ENCODE measurements at places on chromosomes 2 and 18.

- no peak for DNase-seq
Observed at GRCh38 chr2:33903215-33903614, 304.1 kb upstream of the FAM98A start.

- no peak for DNase-seq
Observed at GRCh38 chr2:18599509-18600254, 10.3 kb upstream of the NT5C1B start.

DNA sequence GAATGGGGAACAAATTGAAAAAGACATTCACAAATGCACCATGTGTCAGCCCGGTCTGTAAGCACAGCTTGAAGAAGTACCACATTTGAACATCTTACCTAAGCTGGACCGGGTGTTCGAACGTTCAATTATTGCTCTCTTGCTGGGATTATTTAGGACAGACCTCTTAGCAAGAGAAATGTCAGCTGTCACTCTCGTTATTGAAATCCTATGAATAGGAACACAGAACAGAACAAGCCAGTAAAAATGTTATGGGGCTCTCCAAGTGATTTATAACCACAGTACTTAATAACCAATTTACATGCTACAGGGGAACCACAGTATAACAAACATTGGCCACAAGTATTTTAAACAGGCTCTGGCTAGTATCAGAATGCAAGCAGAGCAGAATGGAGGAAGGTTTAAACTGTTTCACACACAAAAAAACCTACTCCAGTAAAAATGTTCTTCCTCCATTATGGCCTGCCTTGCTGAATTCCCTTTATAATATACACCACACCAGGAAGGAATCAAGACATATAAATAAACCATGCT lies 32.5 kb upstream of the ARL5A start:
- DNase-seq = no peak

DNA sequence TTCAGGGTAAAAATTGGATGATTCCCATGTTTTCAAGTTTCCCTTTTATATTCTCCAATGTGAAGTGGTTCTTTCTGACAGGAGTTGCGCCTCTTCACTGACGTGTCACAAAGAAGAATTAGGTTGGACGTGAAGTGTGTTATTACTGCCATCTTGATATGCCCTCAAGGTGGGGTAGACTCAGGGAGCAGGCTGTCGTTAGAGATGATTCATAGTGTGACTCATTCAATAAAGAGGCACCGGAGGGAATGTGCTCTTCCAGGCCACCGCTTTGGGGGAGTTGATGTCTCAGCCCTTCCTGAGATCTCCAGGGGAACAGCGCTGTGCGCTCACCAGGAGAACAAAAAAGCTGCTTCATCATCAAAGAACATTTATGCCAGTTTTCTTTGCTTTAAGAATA lies 3.6 kb upstream of the DGKD start:
- DNase-seq = no peak

GRCh38 chr2:218748741-218749441 lies 33.1 kb upstream of the CYP27A1 start:
- no peak for DNase-seq

- DNase-seq = no peak
Observed at GRCh38 chr2:134457353-134457752, 203.5 kb downstream of the MGAT5 start.

DNA sequence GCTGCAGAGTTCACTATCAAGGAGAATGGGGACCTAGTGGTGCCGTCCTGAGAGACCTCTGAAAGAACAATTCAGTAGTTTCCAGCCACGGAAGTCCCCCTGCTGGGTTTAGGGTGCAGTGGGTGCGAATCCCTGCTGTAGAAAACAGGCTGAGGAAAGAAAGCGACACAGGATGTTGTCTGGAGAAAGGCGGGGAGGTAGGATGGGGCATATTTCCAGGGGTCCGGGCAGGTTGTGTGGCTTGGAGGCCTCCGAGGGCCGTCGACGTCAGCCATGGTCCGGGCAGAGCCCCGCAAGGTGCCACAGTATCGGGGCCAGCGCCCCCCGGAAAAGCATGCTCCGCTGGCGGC lies 807 bp upstream of the CREB1 start:
- peak; percentile 41 for DNase-seq

DNA sequence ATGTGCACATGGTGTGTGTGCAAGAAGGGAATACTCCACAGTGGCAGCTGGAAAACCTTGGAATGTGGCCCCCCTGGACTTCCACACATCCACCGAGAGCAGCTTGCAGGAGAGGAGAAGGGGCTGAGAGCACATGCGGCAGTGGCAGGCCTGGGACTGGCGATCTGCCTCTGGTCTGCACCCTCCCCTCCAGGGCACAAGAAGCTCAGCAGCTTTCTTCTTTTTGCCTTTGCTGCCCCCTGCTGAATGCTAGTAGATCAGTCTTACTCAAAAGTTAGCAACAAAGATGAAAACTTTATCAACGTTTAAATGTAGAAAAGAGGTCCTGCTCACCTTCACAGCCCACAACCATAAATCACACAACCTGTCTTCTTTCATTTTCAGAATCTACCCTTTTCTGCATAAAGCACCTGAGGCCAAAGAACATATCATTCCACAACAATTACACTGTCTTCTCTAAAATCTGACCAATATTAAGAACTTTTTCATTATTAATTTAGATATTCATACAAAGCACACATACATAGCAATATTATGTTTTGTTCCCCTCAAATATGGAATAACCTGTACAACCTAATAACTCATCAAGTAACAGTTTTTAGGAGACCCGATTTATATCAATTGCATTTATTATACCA lies 34.6 kb downstream of the TGFBRAP1 start:
- peak; percentile 3 for DNase-seq

GRCh38 chr18:449374-449773 lies 51.1 kb downstream of the COLEC12 start:
- peak; percentile 62 for DNase-seq

GRCh38 chr18:79754831-79755351 lies 42.8 kb upstream of the KCNG2 start:
- DNase-seq = no peak

DNA sequence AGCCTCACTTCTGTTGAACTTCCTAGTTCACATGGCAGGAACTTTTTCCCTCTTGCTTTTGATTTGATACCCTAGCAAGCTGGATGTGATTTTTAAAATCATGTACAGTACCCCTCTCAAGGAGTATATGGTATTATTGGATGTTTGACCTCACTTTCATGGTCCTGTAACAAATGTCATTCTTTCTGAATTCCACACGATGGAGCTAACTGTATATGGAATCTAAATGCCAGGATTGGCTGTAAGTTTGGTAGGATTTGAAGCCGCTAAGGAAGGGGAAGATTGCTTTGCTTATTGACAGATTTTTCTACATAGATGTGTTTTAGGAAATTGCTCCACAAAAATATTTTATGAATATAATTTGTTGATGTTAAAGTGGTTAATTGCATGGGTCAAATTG lies 18.3 kb downstream of the MAIP1 start:
- no peak for DNase-seq

- DNase-seq = peak; percentile 43
Observed at GRCh38 chr2:71277536-71278103, 50.7 kb upstream of the PAIP2B start.

- no peak for DNase-seq
Observed at GRCh38 chr2:195498839-195499490, 158.1 kb upstream of the SLC39A10 start.
